ENCODE measurements at places on chromosomes 3 and 15.

DNA sequence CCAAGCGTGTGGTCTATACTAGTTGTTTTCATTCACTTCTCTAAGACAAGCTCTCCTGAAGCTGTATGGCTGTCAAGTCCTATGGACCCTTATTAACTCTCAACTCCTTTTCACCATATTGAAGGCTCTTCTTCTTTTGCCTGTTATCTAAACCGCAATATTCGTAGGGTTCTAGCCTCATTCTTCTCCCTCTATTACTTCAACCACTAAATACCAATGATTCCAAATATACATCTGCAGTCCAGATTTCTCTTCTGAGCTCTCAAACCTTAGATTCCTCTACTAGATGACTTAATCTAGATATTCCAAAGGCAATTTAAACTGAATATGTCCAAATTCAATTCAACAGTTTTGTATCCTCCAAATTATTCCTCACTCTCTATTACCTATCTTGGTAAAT, 24.6 kb downstream of the AQR start:
- DNase-seq: peak; percentile 78

DNA sequence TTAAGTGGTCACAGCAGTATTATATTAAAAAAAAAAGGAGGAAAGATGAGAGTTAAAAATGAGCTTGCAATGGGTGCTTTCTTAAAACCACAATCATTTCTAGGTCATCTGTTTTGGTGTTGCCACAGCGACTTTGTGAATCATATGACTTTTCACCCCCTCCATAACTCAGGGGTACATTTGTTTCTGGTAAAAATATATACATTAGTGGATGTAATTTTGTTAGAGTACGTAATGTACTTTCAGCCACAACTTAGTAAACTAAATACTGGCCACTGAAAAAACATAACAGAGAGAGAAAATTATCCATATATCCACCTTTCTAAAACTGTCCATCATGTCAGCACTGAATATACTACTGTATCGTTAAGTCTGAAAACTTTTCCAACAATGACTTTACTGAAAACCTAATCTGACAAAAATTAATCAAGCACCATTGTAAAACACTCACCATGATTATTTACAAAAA, 3.4 kb downstream of the ANKRD28 start:
- peak; percentile 75 for DNase-seq

GRCh38 chr15:69914960-69915359, 182.8 kb downstream of the TLE3 start:
- no peak for DNase-seq

- DNase-seq: no peak
Observed at GRCh38 chr3:139235192-139235591, 108.6 kb upstream of the MRPS22 start.

DNA sequence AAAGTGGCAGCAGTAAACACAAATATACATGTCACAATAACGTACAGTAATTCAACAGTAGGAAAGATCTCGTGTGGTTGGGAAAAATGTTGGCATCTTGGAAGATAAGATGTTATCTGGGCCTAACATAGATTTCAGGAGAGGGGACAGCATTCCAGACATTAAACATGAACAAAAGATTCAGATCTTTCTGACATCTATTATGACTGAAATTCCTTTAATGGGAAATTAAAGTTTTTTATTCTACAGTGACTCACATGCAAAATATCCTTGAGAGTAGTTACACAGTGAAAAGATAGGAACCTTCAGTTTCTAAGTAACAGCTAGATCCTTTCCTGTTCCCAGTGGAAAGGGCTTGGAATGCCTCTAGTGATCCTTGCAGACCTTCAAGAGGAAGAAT, 9.2 kb downstream of the NDUFB5 start:
- DNase-seq: peak; percentile 69

All from fibroblast of upper back skin (primary cell).